WTC11 (cell line): ENCODE measurements at places on chromosomes 2 and 18. TPM values are rescaled to one million over a fixed set of nuclear protein-coding genes. Genes with fewer than 3 reads are reported as not detected.
A peak's percentile ranks its signal among the peaks of the same experiment; 100 is the strongest.

CCBE1 gene
- total RNA-seq = 8.0 to 9.7 TPM (median 9.7 TPM) in 3 replicates

LRRC30 gene
- not detected in 3 replicates for total RNA-seq

HMSD gene
- total RNA-seq = 3.0 to 8.1 TPM (median 6.1 TPM) in 3 replicates

TWIST2 gene
- 4.1 to 5.7 TPM (median 5.1 TPM) in 3 replicates for total RNA-seq

- no peaks in the 10 kb centered on the region for H3K36me3 ChIP-seq
- H3K4me1 ChIP-seq = peaks cover 7% of the 10 kb centered on the region; the same call in 1 of the 2 replicates
- no peak for DNase-seq
- no peak overlapping the region for H3K27ac ChIP-seq
- no peak overlapping the region for H3K4me3 ChIP-seq
- H3K27me3 ChIP-seq = no peaks in the 10 kb centered on the region
Measured at GRCh38 chr18:40371673-40372072, 1583.4 kb upstream of the PIK3C3 start.

- no peaks in the 10 kb centered on the region for H3K36me3 ChIP-seq
- H3K4me3 ChIP-seq = peak overlapping the region; percentile 68
- no peak overlapping the region for H3K27ac ChIP-seq
- peaks cover 22% of the 10 kb centered on the region for H3K4me1 ChIP-seq
Measured at GRCh38 chr2:129934044-129934822, 45.2 kb upstream of the RAB6C start.

DNA sequence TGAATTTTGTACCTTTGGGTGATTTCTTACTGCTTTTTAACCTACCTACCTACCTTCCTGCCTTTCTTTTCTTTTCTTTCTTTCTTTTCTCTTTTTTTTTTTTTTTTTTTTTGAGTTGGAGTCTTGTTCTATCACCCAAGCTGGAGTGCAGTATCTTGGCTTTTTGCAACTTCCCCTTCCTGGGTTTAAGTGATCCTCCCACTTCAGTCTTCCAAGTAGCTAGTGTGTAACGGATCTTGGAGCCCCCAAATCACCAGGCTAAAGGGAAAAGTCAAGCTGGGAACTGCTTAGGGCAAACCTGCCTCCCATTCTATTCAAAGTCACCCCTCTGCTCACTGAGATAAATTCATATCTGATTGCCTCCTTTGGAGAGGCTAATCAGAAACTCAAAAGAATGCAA is 61.3 kb downstream of the DDX18 start:
- peaks cover 16% of the 10 kb centered on the region for H3K27me3 ChIP-seq
- no peaks in the 10 kb centered on the region for H3K4me1 ChIP-seq
- no peak overlapping the region for H3K4me3 ChIP-seq
- no peaks in the 10 kb centered on the region for H3K36me3 ChIP-seq
- no peak for DNase-seq

DNA sequence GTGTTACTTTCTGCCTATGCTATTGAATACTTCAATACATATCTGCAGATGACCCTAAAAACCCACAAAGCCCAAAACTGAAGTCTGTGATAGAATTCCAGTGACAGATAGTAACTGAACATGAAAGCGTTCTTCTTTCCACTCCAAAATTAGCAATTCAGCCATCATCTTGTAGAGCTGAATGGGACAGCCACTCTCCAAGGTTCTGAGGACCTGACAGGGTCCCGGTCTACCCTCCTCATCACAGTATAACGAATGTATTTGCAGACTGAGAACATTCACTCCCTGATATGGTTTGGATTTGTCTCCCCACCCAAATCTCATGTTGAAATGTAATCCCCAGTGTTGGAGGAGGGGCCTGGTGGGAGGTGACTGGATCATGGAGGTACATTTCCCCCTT is 189.5 kb downstream of the MTCL1 start:
- peaks cover 12% of the 10 kb centered on the region for H3K4me1 ChIP-seq
- H3K27ac ChIP-seq = no peak overlapping the region
- H3K36me3 ChIP-seq = peaks cover 14% of the 10 kb centered on the region
- no peak for DNase-seq

- peaks cover 22% of the 10 kb centered on the region for H3K36me3 ChIP-seq
- H3K4me1 ChIP-seq = no peaks in the 10 kb centered on the region
- H3K27me3 ChIP-seq = peaks cover 3% of the 10 kb centered on the region; the same call in 1 of the 2 replicates
Measured at GRCh38 chr2:3480352-3481010, 38.9 kb downstream of the ADI1 start.

DNA sequence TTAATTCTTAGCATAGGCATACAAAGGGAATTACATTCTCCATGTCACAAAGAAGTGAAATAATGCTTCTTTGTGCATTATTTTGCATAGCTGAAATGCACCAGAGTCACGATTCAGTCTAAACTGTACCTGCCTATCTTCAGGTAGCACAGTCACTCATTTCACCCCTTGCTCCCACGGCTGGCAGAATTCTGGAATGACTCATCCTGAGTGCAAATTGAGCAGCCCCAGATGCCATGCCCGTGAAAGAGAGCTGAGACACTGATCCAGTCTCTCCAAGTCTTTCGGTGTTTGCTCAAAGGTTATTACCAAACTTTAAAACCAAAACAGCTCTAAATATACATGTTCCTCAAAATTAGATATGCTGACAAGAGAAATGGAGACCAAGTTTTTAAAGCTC is 168.3 kb upstream of the POU3F3 start:
- DNase-seq = no peak
- H3K27me3 ChIP-seq = no peaks in the 10 kb centered on the region
- no peak overlapping the region for H3K4me3 ChIP-seq
- H3K4me1 ChIP-seq = no peaks in the 10 kb centered on the region
- no peak overlapping the region for H3K27ac ChIP-seq
- H3K36me3 ChIP-seq = no peaks in the 10 kb centered on the region

GRCh38 chr2:71504611-71505010 is 51.2 kb downstream of the DYSF start:
- DNase-seq = no peak
- H3K27me3 ChIP-seq = no peaks in the 10 kb centered on the region
- no peaks in the 10 kb centered on the region for H3K36me3 ChIP-seq

DNA sequence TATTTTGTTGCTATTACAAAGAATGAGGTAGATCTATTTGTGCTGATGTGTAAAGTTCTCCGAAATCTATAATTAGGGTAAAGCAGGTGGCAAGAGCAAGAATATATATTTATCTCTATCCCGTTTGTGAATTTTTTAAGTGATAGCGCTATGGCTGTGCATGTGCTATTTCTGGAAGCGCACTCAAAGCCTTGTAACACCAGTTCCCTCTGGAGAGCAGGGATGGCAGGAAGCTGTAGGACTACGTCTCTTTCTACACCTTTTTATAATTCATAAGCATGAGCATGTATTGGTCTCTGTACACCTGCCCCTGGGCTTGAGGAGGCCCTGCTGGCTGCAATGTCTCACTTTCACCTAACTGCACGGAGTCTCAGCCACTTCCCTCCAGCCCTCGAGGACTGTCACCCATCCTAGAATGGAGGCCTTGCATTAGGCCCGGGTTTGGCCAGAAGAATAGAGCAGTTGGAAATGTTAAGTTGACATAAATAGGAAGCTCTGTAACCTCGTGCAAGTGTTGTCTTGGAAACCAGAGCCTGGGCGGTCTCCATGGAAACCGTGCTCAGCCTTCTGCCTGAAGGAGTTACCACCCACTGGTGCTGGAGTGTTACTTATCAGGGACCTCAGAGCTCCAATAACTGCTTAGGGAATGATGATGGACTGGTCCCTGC is 20.9 kb downstream of the ITM2C start:
- no peak overlapping the region for H3K27ac ChIP-seq
- no peaks in the 10 kb centered on the region for H3K27me3 ChIP-seq
- peaks cover 3% of the 10 kb centered on the region for H3K36me3 ChIP-seq
- no peak overlapping the region for H3K4me3 ChIP-seq

DNA sequence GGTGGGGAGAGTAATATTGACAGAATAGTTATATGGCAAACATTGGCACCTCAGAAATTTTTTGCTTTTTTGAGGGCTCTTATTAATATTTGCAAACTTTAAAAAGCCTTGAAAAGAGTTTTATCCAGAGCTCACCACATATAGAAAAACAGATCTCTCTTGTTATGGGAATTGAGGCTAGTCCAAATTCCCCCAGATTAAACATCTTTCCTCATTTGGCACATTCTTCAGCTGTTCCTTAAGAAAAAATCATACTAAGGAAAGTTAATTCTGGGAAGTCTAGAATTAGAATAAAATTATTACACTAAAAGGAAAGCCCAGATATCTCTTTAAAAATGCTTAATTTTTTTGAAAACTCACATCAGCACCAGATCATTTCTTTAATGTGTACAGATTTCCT is 5.6 kb downstream of the TFPI start:
- H3K36me3 ChIP-seq = peaks cover 5% of the 10 kb centered on the region; the same call in 1 of the 2 replicates
- DNase-seq = no peak
- H3K27me3 ChIP-seq = no peaks in the 10 kb centered on the region
- peaks cover 26% of the 10 kb centered on the region for H3K4me1 ChIP-seq

GRCh38 chr2:20125164-20125563 is 73.7 kb upstream of the LAPTM4A start:
- no peak for DNase-seq
- H3K27ac ChIP-seq = no peak overlapping the region
- no peak overlapping the region for H3K4me3 ChIP-seq
- no peaks in the 10 kb centered on the region for H3K4me1 ChIP-seq
- H3K36me3 ChIP-seq = no peaks in the 10 kb centered on the region

GRCh38 chr2:119473621-119474370 is 42.1 kb downstream of the TMEM37 start:
- H3K4me3 ChIP-seq = no peak overlapping the region
- H3K27ac ChIP-seq = no peak overlapping the region
- no peak for DNase-seq
- peaks cover 25% of the 10 kb centered on the region for H3K4me1 ChIP-seq
- no peaks in the 10 kb centered on the region for H3K36me3 ChIP-seq

GRCh38 chr18:48136827-48137373 is 206.4 kb upstream of the SMAD2 start:
- H3K4me3 ChIP-seq = peak overlapping the region; percentile 70
- H3K4me1 ChIP-seq = peaks cover 39% of the 10 kb centered on the region
- H3K27ac ChIP-seq = no peak overlapping the region
- no peak for DNase-seq

GRCh38 chr2:86623043-86623493 is 597 bp downstream of the RNF103 start:
- H3K4me3 ChIP-seq = peak overlapping the region; percentile 94
- peaks cover 25% of the 10 kb centered on the region for H3K27me3 ChIP-seq
- H3K36me3 ChIP-seq = no peaks in the 10 kb centered on the region

DNA sequence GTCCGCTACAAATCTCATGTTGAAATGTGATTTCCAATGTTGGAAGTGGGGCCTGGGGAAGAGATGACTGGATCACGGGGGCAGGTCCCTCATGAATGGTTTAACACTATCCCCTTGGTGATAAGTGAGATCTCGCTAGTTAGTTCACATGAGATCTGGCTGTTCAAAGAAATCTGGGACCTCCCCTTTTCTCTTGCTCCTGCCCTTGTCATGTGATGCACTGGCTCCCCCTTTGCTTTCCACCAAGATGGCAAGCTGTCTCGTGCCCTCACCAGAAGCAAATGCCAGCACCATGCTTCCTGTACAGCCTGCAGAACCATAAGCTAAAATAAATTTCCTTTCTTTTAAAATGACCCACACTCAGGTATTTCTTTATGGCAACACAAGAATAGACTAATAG is 57.3 kb upstream of the C2orf15 start:
- no peak for DNase-seq
- peaks cover 11% of the 10 kb centered on the region for H3K4me1 ChIP-seq
- H3K36me3 ChIP-seq = no peaks in the 10 kb centered on the region
- H3K27me3 ChIP-seq = peaks cover 15% of the 10 kb centered on the region
- H3K4me3 ChIP-seq = no peak overlapping the region

- peaks cover 42% of the 10 kb centered on the region for H3K4me1 ChIP-seq
- peak overlapping the region; percentile 22; the same call in 1 of the 2 replicates for H3K27ac ChIP-seq
- DNase-seq = no peak
- H3K4me3 ChIP-seq = no peak overlapping the region
- H3K27me3 ChIP-seq = no peaks in the 10 kb centered on the region
- no peaks in the 10 kb centered on the region for H3K36me3 ChIP-seq
Measured at GRCh38 chr18:80204142-80204541, 43.2 kb downstream of the PARD6G start.

- no peaks in the 10 kb centered on the region for H3K36me3 ChIP-seq
- no peak for DNase-seq
- no peaks in the 10 kb centered on the region for H3K27me3 ChIP-seq
- H3K4me1 ChIP-seq = peaks cover 5% of the 10 kb centered on the region
- H3K4me3 ChIP-seq = no peak overlapping the region
- H3K27ac ChIP-seq = no peak overlapping the region
Measured at GRCh38 chr18:28013066-28013465, 163.9 kb downstream of the CDH2 start.

- H3K36me3 ChIP-seq = no peaks in the 10 kb centered on the region
- H3K27ac ChIP-seq = no peak overlapping the region
- H3K27me3 ChIP-seq = no peaks in the 10 kb centered on the region
- DNase-seq = no peak
- H3K4me1 ChIP-seq = peaks cover 12% of the 10 kb centered on the region
- no peak overlapping the region for H3K4me3 ChIP-seq
Measured at GRCh38 chr2:155980941-155981560, 351.5 kb downstream of the NR4A2 start.
